ENCODE measurements at places on chromosomes 7 and 10.
A peak's percentile ranks its signal among the peaks of the same experiment; 100 is the strongest.

DNA sequence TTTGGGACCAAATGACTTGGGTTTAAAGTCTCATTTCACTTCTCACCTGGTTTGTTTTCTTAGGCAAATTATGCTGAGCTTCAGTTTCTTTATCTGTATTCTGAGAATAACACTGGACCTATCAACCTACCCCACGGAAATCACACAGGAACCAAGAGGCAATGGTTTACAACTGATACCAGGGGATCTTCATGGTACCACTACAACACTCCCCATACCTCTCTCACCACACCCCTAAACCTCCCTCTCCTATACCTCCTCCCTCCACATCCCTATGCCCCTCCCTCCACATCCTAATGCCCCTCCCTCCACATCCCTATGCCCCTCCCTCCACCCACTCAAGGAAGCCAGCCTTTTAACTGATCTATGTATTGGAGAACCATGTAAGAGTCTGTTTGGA lies 9.9 kb downstream of the FAM204A start:
- no peak for DNase-seq

DNA sequence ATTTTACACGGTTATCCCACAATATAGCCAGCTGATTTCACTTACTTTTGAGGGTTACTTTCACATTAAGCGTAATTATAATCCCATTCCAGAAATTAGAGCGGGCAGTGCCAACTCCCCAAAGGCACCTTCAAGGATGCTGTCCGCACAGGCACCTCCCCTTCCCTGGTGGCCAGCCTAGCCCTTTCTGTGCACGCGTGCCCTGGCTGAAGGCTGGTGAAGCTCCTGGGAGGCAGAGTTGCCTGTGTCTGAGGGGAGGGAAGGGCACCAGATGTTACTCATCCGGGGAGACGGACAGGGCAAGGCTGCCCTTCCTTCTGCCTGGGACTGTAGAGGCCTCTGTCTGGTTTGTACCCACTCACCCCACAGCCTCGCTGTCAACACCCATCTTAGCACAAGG lies 198.4 kb downstream of the TCERG1L start:
- DNase-seq = no peak

GRCh38 chr7:111485701-111486380 lies 76.5 kb downstream of the IMMP2L start:
- DNase-seq = no peak

DNA sequence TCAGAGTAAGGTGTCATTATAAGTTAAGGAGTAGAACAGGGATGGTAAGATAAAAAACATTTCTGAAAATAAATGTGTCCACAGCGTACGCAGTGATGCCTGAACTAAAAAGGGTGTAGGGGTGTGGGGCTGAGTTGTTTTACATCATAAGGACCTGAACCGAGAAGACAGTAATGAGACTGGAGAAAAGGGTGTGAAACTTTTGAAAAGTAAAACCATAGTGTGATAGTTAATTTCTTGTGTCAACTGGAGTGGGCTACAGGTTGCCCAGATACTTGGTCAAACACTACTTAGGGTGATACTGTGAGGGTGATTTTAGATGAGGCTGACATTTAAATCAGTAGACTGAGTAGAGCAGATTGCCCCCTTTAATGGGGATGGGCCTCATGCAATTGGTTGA lies 169.0 kb upstream of the PRPS1L1 start:
- DNase-seq = no peak

DNA sequence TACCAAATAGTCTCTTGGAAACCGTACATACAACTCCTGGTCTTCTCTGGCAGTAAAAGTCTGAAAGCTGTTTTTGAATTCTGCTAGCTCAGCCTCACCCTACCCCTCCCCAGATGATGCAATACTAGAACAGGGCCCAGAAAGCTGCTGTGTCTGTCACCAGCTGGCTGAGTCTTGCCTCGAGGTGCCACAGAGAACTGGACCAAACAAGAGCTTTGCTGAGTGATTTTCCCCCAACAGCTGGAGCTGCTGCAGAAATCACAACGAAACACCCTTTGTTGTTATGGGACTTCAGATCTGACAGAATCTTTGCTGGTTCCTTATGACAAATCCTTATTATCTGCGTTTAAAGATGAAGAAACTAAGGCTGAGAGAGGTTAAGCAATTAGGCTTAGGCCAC lies 134.1 kb downstream of the SPAG6 start:
- no peak for DNase-seq

DNA sequence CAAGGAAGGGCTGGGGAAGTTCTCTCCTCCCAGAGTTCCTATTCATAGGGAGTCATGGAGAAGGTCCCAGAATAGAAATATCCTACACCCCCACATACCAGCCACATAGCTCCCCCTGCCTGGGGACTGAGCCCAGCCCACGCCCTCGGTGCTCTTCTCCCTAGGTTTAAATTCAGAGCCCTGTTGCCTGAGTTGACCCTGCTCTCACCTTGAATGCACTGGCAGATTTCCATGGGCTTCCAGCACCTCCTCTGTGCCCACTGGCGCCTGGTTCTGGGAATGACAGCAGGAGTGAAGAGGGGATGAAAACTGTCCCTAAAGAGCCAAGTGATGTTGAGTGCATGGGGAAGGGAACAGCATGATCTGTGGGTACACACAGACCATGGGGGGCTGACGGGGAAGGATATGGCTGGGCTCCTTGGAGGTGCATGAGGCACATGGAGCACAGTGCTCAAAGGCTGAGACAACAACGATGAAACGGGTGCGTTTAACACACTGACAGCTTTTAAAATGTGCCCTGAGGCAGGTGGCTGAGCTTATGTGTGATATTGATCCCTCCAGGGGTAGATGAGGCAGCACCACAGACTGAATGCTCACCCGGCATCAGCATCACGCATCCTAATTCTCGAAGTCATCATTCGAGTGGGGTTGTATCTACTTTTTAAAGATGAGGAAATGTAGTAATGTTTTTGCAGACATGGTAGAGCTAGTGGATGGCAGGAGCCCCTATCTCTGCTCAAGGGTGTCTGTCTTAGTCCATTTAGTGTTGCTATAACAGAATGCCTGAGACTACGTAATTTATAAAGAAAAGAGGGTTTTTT lies 53.7 kb upstream of the IGFBP3 start:
- no peak for DNase-seq

DNA sequence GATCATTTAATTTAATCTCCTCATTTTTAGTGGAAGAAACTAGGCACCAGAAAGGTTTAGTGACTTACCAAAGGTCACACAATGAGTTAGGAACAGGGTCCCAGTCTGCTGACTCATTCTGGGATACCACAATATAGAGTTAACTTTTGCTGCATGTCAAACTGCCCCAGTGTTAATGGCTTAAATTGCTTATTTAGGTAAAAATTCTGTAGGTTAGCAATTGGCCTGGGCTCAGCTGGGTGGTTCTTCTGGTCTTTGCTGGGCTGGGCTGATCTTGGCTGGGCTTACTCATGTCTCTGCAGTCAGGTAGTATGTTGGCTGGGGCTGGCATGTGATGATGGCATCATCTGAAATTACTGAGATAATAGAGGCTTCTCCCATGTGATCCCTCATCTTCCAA lies 111.6 kb downstream of the EMX2 start:
- no peak for DNase-seq

DNA sequence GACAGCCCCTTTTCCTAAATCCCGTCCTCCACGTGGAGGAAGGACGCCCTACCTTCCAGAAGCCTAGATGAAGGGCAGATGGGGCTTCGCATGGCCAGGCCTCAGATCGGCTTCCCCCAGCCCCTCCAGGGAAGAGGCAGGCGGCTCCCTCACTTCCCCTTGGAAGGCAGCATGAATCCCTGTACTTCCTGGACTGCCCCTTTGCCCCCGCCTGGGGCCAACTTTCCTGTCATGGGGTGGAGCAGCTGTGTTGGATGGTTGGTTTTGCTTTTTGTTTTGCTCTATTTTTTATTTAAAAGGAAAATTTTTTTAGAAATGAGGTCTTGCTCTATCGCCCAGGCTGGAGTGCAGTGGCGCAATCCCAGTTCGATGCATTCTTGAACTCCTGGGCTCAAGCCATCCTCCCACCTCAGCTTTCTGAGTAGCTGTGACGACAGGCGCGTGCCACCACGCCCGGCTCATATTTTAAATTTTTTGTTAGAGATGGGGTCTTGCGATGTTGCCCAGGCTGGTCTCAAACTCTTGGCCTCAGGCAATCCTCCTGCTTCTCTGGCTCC lies 27.2 kb downstream of the GTF2IRD1 start:
- no peak for DNase-seq

DNA sequence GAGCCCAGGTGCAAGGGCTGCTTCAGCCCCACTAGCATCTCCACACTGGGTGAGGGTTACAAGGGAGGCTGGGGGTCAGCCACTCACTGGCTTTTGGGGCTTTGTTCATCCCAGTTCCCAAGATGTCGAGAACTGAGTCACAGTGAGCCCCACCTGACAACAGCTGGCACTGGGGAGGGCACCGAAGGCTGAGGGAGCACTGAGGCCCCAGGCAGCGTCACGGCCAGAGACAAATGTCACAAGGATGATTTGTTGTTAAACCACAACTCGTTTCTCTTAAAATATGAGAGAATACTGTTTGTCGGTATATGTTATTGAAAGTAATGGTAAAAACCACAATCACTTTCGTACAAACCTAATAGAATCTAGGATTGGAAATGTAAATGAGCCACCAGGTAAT lies 219.9 kb downstream of the CELF2 start:
- DNase-seq = no peak

- peak; percentile 53 for DNase-seq
Measured at GRCh38 chr10:6918305-6918704, 338.2 kb upstream of the PRKCQ start.

- no peak for DNase-seq
Measured at GRCh38 chr10:663831-664251, 25.6 kb downstream of the DIP2C start.

GRCh38 chr7:4201566-4201965 lies 480.5 kb upstream of the FOXK1 start:
- no peak for DNase-seq

GRCh38 chr10:14605231-14605925 lies 169.3 kb downstream of the FAM107B start:
- no peak for DNase-seq

GRCh38 chr10:62699148-62699547 lies 105.4 kb upstream of the ADO start:
- no peak for DNase-seq

DNA sequence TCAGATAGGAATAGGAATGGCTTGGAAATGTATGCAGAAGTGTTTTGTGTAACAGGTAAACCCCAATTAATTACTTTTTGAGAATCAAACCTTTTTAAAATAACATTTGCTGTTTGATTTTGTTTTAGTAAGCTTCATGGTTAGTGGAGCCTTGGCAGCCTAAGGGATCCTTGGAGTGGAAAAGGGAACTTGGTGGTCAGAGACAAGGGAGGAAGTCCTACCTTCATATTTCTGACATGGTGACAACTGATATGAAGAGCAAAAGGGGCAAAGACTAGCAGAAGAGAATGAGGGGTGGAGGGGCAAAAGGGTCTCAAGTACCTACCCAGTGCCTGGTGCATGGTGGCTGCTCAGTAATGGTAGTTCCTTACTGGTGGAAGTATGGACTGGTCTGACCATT lies 32.3 kb downstream of the AHCYL2 start:
- no peak for DNase-seq

DNA sequence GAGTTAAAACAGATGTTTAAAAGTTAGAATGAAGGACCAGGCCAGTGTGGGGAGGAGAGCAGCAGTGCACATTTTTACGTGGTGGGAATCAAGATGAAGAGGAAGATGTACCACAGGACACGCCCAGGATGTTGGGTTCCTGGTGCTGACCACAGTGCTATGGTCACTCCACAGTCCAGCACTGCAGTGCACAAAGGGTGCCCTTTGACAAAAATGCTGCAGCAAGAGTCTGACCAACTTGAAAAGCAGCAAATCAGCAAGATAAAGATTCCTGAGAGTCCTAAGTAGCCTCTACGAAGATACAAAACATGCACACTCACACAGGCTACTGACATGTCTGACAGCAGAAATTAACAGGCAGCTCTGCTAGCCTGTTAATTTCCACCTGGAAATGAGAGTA lies 107.1 kb downstream of the PIP4K2A start:
- DNase-seq = no peak

DNA sequence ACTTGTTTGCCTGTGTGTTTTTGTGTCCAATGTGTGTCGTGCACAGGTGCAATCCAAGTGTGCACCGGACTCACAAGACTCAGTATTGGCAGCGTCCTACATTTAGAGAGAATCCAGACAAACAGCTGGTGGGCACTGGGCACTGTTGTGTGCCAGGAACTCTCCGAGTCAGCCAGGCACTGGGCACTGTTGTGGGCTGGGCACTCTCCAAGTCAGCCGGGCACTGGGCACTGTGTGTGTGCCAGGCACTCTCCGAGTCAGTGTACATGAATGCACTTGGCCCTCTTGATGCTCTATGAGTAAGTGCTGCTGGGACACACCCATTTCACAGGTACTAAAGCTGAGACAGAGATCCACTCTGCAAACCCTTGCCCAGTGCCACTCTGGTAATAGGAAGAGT lies 303.5 kb downstream of the PTPRN2 start:
- DNase-seq = no peak

DNA sequence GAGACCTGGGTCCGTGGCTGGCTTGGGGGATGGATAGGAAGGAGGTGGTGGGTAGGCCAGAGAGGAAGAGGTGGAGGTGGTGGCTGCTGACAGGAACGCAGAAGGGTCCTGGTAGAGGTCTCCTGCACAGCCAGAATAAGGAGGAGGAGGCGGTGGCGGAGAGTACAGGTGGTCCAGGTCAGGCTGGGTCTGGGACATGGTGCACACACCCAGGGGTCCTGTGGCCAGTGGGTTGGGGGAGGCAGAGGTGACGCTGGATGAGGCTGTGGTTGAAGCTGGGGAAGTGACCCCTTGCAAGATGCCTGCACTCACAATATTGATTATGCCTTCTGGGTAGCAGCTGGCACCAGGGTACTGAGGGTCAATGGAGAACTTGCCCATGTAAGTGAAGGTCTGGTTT lies 2.2 kb downstream of the EGR2 start:
- no peak for DNase-seq

DNA sequence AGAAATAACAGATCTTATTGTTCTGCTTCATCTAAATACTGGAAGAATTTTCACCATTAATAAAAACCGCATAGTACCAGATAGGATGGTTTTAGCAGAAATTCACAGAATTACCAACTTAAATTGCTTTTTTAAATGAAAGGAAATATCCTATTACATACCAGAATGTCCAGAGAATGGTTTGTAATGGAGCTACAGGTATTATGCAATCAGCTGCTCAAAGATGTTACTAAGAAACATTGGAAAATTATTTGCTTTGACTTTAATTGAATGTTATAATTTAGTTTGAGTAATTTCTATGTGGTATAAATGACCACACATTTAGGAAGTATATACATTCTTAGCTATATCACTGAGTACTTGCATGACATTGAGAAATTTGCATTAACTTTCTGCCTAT lies 338.3 kb downstream of the ETV1 start:
- no peak for DNase-seq

DNA sequence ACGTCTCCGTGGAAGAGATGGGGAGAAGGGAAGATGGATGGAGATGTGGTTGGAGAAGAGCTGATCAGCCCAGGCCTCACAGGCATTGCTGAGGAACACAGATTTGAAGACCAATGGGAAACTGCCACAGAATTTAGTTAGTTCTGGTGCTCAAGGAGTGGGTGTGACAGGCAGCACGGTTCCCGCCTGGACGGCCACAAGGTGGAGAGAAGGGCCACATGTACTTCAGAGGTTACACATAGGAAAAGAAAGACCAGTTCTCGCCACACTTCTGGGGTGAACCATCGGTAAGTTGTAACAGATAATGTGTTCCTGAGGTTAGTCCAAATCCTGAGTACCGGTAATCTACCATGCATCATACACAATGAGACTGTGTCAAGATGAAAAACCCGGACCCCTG lies 29.5 kb upstream of the GJD4 start:
- no peak for DNase-seq

Data from activated naive CD4-positive, alpha-beta T cell (primary cell).